ENCODE measurements at places on chromosomes 4 and X.
A peak's percentile ranks its signal among the peaks of the same experiment; 100 is the strongest.

DNA sequence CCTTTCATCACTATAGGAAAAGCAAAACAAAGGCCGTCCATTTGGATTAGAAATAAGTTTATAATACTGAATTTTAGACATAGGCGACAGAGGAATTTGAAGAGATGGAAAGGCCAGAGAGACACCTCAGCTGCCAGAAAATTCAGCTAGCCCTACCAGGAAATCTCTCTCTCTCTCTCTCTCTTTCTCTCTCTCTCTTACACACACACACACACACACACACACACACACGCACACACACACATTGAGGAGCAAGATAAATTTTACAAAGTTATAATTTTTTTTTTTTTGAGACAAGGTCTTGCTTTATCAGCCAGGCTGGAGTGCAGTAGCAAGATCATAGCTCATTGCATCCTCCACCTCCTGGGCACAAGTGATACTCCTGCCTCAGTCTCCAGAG is 1.4 kb downstream of the XK start:
- no peak for DNase-seq

DNA sequence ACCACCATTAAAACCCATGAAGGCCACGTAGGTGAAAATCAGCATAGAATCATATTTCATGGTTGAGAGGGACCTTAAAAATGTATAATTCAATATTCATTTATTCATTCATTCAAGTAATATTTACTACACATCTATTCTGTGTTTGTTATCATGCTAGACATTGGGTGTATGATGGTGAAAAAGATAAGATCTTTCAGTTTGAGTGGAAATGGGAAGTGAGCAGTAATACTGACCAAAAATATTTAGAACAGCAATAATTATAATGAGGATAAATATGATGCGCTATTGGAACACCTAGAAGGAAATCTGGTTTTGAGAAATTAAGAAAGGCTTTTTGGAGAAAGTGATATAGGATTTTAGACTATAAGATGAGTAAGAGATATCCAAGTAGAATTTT is 28.0 kb downstream of the DKK2 start:
- no peak for DNase-seq

- DNase-seq = no peak
These were observed 73.3 kb downstream of the LIMCH1 start for GRCh38 chr4:41611124-41611838.

GRCh38 chrX:56995271-56995994 is at the start of gene SPIN3:
Gene SPIN3, minus strand, starts transcription at chrX:56995541. Its CDS starts 594 bp downstream, at chrX:56994947.
- DNase-seq = peak; percentile 45

DNA sequence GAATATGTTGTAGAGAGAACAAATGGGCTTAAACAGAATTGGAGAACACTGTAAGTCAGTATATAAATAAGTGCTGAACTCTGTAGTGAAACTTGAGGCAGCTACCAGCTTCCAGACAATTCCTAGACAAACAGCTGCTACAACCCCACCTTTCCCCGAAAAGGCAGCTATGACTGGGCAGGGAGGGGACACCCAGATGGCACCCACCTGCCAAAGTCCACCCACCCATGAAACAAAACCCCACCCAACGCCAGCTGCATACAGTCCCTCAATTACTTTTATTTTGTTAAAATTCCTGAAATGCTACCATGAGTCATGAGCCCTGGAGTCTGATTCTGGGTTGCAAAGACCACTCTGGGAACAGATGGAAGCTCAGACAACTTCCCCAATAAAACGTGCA is 24.4 kb downstream of the RELL1 start:
- no peak for DNase-seq

DNA sequence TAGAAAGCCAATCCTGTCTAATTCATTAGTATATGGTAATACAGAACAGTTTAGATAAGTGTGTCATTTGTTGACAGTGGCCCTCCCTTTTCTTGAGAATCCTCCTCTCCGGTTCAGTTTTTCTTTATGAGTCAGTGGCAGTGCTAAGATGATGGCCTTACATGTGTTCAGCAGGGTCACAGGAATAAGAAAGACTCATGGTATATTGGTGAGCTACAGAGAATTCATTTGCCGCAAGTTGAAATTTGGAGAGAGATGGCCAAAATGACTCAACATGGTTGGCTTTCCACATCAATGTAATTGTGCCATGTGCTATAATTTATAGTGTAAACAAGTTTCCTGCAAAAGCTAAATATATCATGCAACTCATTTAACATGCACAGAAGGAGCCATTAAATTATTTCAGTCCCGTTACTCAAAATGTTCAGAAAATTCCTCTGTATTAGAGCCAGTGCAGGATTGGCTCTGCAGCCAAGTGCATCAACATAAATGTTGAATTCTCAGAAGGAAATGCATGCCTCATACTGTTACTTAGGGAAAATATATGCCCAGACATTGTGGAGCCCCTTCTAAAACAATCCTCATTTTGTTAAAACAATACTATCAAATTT is 374.3 kb downstream of the AFF2 start:
- no peak for DNase-seq

GRCh38 chr4:111988514-111988913 is 156.7 kb upstream of the FAM241A start:
- no peak for DNase-seq

DNA sequence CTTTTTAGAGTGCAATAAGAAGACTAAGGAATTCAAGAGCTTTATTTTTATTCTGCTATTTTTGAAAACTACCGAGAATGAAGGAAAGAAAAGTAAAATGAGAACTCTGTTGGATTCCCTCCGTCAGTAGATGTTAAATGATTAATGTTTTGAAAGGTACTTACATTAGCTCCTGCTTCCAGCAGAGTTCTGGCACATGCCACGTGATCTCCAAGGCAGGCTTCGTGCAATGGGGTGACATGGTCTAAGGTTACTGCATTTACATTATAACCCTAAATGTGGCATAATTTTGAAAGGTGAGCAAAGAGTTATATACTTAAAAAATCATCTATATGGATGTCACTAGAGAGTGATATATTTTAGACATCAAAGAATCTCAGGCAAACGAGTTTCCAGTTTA is 26.8 kb upstream of the SPATA4 start:
- DNase-seq = no peak

DNA sequence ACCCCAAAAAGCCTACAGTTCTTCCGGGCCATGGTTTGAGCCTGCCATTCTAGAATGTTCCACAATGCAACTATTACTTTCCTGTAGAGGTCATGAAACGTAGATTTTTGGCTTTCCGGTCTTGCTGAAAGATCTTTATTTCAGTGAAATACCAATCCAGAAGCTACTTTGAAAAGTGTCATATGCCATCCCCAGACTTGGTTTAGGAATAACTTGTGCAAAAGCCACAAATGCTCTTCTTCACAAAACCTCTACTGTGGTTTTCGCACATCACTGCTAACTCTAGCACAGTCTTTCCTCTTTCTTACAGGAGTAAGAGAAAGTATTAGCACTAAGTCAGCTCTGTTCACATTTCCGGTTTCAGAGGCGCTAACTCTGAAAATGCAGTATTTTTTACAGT is 12.7 kb upstream of the CD40LG start:
- DNase-seq = no peak

DNA sequence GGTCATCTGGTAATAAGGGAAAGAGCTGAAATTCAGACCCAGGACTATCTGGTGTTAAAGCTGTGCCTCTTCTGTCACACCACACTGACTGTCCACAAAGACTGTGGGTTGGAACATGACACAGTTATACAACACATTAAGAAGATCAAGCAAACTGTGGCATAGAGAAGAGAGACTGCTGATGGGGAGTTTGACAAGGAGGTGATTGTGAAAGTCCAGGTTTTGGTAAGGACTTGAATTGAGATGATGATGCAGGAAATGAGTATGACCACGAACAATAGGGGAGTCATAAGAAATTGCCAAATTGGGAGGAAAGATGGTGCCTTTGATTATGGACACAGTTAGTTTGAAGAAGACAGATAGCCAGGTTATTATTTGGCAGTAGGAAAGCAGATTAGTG is 163.4 kb downstream of the PDGFRA start:
- no peak for DNase-seq

- no peak for DNase-seq
These were observed 86.1 kb downstream of the CPE start for GRCh38 chr4:165464813-165465381.

GRCh38 chr4:40524366-40525041 is 105.2 kb downstream of the RBM47 start:
- DNase-seq = no peak

All from T1000 (cell line).